ENCODE measurements at places on chromosomes 6 and 20.
A peak's percentile ranks its signal among the peaks of the same experiment; 100 is the strongest.

DNA sequence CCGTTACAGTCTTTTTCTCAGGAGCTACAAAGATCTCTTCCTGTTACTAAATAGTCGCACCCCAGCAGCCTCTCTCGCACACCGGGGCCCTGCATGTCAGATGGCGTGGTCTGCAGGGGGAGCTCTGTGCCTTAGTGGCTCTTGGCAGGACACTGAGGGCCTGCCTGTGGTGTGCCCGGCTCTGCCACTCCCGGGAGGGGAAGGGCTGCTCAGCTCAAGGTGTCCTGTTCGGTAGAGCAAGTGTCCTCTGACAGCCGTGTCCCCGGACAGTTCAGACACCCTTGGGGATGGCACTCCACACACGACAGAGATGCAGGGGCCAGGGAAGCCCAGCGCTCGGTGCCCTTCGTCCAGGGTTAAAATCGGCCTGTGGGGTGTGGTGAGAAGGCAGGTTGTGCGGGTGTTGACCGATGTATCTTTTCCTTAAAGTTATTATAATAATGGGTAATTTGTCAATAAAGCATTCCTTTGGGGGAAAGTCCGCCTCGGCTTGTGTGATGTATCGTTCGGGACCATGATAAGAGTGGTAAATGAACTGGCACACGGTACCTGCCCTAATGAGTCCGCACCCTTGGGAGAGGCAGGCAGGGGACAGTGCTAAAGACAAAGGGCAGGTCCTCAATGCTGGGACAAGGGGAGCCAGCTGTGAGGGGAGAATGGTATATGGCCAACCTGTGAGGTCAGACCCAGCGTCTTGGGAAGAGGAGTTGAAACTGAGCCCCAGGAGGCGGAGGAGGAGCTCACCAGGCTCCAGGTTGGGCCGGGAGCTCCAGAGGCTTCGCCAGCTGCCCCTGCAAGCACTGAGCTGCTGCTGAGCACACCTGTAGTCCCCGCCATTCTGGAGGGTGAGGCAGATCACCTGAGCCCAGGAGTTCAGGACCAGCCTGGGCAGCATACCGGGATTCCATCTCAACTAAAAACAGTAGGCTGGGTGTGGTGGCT is 3.6 kb upstream of the DNAJC5 start:
- no peak for DNase-seq

- DNase-seq: no peak
These were observed 226.0 kb downstream of the BMP7 start for GRCh38 chr20:57040466-57040865.

- DNase-seq: no peak
These were observed 61.9 kb downstream of the KCNQ5 start for GRCh38 chr6:72683797-72684196.

- DNase-seq: peak; percentile 3
These were observed 6.9 kb upstream of the OSER1 start for GRCh38 chr20:44217342-44218092.

GRCh38 chr6:5866547-5867051 is 140.1 kb downstream of the NRN1 start:
- no peak for DNase-seq

DNA sequence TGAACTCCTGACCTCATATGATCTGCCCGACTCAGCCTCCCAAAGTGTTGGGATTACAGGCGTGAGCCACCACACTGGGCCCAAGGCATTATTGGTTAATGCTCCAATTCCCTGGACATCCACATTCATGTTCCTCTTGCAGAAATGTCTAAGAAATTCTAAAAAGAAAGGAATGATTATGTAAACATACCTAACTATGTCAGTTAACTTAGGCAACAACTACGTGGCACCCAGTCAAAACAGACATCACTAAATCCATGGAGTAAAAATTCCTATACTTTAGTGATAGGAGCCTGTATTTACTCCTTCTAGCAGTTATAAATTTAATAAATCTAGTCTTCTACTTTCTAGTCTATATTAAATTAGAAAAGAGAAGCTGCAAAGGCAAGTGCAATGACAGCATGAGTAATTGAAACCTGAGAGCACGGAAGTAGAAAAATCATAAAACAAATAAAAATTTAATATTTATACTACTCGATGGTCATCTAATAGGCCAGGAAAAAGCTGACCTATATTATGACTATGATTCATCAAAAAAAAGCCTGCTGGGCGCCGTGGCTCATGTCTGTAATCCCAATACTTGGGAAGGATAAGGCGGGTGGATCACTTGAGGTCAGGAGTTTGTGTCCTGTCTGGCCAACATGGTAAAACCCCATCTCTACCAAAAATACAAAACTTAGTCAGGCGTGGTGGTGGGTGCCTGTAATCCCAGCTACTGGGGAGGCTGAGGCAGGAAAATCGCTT is 4.2 kb downstream of the AHI1 start:
- DNase-seq: no peak

DNA sequence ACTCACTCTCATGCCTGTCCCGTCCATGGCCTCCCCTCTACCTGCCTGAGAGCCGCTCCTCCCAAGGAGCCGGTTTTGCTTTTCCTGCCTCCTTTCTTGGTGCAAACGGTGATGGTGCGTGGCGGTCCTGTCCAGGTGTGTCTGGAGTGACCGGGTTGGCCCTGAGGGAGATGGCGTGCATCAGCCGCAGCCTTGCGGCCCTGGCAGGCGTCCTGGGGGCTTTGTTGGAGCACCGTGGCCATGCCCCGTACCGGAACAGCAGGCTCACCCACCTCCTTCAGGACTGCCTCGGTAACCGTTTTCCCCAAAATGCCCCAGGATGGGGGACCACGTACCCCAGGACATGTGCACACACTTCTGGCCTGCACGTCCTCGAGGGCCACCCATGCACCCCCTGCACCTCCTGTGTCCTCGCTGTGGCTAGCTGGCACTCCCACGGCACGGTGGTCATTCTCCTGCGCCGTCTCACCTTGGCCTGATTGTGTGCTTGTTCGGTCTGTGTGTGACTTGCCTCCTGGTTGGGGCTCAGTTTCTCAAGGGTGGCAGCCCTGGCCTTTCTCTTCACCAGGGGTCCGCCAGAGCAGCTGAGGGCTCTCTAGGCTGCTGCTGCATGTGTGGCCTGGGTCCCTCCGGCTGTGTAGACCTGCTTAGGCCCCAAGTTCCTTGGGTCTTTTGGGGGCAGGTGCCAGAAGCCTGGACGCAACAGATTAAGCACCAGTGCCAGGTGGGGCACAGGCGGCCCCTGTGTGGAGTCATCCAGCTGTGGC is 36.4 kb downstream of the FRMD1 start:
- DNase-seq: no peak

GRCh38 chr20:40354880-40355279 is 334.2 kb downstream of the MAFB start:
- DNase-seq: no peak

- DNase-seq: no peak
These were observed 533.3 kb downstream of the HACE1 start for GRCh38 chr6:104326173-104327001.

DNA sequence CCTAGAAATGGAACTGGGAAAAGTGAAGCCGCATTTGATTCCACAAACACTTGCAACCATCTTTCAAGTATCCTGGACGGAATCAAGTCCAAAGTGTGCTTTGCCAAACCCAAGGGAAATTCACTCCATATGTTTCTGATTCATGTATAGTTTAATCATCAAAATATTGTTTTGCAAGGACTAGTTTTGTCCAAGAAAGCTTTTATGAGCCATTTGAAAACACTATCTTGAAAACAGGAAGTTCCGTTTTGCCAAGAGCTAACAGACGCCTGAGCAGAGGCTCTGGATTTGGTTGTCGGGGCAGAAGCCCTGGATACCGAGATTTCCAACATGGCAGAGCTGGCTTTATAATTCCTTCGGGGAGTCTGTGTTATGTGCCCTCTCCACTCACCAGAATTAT is 251.1 kb downstream of the PHACTR1 start:
- no peak for DNase-seq

DNA sequence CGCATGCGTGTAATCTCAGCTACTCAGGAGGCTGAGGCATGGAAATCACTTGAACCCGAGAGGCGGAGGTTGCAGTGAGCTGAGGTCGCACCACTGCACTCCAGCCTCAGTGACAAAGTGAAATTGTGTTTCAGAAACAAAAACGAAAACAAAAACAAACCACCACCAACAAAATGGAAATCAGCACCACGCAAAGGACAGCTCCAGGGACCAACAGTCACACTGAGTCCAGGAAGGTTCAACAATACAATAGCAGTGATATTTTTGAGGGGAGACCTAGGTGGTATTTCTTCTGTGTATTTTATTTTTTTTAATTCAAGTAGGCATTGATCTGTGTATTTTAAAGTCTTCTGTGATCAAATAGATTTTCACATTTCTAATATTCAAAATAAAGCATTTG is 9.8 kb downstream of the HLA-F start:
- no peak for DNase-seq

DNA sequence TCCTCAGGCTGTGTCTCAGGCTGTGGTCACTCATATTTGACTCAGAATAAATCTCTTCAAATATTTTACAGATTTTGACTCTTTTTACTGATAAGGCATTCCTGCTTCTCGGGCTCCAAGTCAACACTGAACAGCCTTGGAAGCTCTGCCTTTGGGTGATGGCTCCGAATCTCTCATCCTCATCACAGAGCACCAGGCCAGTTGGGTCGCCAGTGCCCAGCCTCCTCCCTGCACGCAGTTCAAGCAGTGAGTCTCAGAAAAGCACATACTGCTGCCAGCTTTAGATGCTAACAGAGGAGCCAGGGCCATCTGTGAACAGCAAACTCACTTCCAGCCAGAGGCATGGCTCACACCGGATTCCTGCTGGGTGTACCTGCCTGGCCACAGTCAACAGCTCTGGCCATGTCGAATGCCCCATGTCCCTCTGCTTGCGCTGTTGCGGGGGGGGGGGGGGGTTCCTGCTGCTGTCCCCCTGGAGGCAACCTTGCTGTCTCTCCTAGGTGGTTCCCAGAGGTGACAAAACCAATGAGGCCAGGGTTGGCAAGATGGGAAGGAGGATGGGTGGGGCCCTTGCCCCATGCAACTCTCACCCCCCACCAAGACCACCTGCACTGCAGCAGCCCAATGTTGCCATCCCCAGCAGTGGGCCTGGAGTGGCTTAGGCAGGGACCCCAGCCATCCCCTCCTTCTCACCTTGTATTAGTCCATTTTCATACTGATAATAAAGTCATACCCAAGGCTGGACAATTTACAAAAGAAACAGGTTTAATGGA is 248.8 kb downstream of the ERMARD start:
- DNase-seq: no peak

DNA sequence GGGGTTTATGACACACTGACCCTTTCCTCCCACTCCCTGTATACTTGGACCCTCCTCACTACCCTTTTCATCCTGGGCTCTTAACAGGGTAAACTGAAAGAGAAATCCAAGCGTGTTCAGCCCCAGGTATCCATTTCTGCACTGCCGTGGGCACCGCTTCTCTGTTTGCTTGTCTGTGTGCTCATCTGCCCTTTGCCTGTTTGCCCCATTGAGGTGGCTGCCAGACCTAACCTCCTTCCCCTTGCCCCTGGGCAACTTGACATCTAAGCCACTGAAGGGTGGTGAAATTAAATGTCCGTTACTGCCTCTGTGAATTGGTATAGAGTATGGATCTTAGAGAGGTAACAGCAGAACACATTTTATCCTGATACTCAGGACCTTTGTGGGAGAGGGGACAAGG is 38.7 kb downstream of the ACSS2 start:
- DNase-seq: no peak
